ENCODE measurements at places on chromosomes 12 and 14.
A peak's percentile ranks its signal among the peaks of the same experiment; 100 is the strongest.

DNA sequence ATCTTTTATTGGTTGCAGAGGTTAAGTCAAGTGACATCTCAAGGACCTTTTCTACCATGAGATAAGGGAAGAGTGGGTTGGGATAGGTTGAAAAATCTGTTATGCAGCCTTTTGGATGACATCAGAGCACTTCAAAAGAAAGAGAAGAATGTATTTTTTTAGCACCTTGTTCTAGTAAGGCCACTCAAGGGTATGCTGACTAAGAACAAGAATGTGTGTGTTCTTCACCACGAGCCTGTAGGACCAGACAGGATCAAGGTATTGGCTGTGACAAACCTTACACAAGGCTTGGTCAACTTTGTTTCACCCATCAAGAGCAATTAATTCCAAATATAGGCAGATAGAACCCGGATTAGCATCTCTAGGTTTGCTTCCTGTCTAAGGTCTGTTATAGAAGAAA is 142.5 kb downstream of the SAMD4A start:
- no peak for DNase-seq

- peak; percentile 87 for DNase-seq
These were observed 87.4 kb downstream of the B4GALNT3 start for GRCh38 chr12:546920-547845.

DNA sequence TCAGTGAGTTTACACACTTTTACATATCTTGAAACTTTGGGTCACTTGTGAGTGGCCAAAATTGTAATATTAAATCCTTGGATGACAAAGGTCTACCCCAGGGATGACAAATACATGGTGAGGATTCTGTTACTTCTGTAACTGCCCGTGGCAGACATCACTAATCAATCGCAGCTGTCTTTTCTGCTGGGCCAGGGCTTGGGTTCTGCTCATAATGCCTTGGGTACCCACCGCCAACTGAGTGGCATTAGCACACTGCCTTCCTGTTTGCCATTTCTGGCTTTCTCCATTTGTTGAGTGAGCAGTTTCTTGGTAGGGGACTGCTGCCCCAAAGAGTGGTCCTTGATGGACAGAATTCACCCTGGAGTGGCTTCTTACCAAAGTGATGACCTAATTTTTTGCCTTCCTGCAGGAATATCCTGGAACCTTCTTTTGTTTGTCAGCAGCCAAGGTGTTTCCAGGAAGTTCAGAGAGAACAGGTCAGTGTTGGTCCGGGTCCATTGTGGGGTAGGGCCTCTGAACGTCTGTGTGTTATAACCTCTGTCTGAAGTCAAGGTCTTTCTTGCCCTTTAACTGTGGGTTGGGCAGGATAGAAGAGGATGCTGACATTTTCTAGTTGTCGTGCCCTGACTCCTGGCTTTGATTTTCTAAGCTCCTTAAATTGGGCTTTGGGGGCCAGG is 6.2 kb downstream of the TSPAN9 start:
- no peak for DNase-seq

DNA sequence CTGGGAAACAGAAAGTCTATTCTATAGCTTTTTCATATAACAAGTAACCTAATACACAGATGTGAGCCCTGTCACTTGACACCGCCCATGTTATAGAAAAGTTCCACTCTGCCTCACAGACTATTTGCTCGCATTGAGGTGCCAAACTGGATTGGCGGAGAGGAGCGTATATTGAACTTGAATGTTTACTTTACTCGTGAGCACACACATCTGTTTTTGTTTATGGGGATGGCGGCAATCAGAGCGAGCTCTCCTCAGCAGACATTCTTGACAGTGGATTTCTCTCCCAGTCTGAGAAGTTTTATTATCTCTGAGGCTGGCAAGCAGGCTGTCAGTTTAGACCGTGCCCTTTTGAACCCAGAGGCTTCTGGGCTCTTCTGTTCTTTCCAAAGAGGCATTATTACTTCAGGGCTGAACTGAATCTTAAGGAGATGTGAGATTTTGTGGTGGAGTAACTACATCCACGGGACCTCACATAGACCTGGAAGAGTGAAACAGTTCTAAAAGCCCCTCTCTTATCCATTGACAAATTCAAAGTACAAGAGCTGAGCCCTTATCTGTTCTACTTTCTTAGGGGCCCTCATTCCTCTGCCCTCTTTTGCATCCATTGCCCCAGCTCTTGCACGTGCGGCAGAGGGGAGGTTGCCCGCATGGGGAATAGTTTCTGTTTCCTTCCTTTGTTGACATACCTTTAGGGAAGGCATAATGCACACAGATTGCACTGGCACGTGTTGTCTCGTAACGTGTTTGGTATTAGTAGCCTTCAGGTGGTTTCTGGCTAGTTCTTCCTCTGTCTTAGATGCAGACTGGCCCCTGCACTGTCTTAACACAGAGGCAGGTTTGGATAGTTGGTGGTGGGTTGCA is 68.2 kb downstream of the DRAM1 start:
- no peak for DNase-seq

- no peak for DNase-seq
These were observed 296.5 kb downstream of the TMEM132D start for GRCh38 chr12:129607301-129607700.

GRCh38 chr12:91767237-91767636 is 378.4 kb downstream of the BTG1 start:
- DNase-seq, result no peak

GRCh38 chr12:74922117-74922516 is 287.5 kb downstream of the KCNC2 start:
- no peak for DNase-seq

GRCh38 chr14:36981832-36982529 is 190.4 kb downstream of the SLC25A21 start:
- DNase-seq, result no peak

GRCh38 chr12:25376985-25377384 is 126.3 kb upstream of the KRAS start:
- peak; percentile 19 for DNase-seq

DNA sequence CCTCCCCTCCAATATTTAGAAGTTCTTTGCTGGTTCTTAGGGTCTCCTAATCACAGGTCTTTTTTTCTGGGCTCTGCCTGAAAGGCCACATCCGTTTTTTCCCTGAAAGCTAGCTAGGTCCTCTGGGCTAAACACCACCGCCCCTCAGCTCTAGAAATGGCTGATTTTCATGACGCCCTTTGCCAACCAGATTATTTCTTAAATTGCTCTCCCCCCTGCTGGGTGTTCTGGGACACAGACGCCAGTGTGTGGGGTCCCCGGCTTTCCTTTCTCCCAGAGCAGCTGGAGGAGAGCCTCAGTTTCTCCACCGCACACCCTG is 45.3 kb upstream of the ATP23 start:
- DNase-seq, result no peak

- no peak for DNase-seq
These were observed 6.4 kb upstream of the TBPL2 start for GRCh38 chr14:55446833-55447232.

DNA sequence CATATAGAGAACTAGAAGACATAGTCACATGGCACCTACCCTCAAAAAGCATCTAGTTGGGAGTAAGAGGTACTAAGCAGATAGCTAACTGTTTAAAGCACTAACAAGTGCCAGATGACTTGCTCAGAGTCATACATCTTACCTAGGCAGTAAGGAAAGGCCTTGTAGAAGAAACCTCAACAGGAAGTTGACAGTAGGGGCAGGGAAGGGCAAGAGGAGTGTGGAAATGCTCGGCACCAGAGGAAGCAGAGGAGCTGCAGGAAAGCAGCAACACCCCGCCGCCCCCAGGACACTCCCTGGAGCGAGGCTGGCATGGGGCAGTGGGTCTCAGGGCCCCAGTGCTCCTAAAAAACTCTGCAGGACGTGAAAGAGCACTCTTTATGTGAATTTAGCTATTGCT is 92.9 kb downstream of the PPP2R5C start:
- DNase-seq, result no peak

DNA sequence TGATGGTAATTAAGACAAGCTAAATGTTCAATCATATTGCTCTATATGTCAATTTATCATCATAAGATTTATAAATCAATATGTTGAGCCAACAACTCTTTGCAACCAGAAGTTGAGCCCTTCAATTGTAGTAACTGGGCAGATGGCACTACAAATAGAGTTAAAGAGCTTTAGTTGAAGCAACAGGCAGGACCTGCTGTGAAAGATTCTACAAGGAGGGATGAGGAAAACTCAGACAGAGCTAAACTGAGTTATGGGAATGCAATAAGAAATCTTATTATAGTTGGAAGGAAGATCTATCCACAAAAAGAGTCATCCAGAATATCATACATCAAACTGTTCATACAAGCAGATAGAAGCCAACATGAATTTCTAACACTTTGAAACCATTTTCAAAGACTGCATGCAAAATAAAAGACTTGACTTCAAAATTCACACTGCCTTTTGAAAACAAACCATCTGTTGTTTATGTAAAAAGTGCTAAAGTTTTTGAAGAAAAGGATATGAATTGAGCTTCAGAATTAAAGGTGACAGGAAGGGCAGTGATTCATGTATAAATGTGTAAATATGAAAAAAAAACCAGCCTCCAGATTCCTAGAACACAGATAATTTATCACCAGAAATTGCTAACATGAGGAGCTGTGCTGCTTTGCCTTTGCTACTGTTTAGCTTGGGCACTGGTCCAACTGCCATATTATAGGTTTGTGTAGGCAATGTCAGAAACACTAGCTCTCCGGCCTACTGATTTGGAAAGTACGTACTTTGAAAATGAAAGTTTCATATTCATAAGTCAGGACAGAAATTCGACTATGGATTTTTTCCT is 133.2 kb downstream of the SLC35F4 start:
- DNase-seq, result no peak

- no peak for DNase-seq
These were observed 72.8 kb downstream of the CAPZA3 start for GRCh38 chr12:18810537-18811253.

DNA sequence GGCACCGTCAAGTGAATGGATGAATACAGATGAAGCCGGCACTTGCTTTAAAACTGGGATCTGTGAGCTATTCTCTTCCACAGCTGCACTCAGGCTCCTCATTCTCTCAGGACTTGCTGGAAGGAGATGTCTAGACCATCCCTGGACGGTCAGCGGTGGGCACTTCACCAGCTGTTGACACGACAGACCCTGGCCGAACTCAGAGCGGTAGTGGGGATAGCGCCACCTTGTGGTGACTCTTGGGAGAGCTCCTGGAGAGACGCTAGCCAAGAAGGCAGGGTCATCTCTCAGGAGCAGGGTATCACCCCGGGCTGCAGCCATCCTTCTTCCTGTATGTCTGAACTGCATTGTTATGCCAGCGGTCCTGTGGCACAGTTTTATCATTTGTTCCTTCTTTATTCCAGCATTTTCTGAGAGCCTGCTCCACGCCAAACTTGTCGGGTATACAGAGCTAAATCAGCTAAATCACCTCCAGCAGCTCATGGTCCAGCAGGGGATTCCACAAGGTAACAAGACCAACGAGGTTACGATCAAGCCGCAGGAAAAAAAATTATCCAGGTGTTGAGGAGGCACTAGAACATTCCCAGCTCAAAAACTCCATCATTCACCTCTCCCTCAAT is 10.0 kb downstream of the WNT1 start:
- DNase-seq, result peak; percentile 80

GRCh38 chr14:61535032-61535431 is 160.3 kb upstream of the HIF1A start:
- DNase-seq, result no peak

- peak; percentile 73 for DNase-seq
These were observed 59.4 kb downstream of the DDX51 start for GRCh38 chr12:132084621-132085290.

DNA sequence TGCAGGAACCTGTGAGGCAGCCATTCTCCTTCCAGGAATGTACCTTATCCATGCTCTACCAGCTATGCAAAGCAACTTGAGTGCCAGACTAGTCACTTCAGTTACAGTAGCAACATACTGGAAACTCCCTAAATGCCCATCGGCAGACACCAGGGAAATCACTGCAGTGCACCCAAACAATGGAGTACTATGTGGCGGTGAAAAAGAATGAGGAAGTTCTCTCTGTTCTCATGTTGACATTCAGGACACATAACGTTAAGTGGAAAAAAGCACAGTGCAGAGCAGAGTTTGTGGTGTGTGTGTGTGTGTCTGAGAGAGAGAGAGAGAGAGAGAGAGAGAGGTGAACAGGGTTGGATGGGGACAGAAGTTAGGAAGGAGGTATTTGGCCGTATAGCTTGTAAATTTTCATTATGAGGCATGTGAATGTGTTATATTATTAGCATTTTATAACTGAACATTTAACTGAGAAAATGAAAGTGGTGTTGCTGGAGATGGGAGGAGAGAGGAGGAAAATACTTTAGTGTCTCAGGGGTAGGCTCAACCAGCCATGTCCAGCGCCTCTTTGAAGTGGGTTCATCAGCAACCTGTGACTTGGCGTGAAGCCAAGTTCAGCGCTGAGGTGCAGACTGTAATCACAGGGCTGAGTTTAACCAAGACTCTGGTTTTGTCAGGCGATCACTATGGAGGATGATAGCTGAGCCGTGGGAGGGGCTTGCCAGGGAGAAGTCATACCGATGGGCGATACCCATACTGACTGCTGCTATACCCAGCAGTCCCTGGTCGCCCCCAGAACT is 17.3 kb downstream of the TNFAIP2 start:
- no peak for DNase-seq

DNA sequence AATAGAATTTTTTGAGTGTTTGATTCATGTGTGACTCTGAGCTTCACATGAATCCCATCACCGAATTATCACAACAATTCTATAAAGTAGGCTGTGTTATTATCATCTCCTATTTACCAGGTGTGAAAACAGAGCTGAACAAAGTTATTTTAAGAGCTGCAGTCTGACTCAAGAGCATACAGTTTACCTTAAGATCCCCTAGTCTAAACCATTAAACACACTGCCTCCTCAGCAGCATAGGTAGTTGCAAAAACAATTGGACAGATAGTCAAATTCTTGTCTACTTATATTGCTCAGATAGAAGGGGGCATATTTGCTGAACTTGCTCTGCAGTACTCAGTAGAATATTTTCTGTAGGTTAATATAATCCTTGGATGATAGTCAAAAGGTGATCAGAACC is 219.8 kb upstream of the ATP2B1 start:
- no peak for DNase-seq

- DNase-seq, result no peak
These were observed 1089.3 kb downstream of the SLC16A7 start for GRCh38 chr12:60684988-60685655.

GRCh38 chr14:64726585-64726890 is 22.3 kb downstream of the PLEKHG3 start:
- DNase-seq, result peak; percentile 56

- DNase-seq, result no peak
These were observed 388.8 kb upstream of the USP15 start for GRCh38 chr12:61871485-61871810.

DNA sequence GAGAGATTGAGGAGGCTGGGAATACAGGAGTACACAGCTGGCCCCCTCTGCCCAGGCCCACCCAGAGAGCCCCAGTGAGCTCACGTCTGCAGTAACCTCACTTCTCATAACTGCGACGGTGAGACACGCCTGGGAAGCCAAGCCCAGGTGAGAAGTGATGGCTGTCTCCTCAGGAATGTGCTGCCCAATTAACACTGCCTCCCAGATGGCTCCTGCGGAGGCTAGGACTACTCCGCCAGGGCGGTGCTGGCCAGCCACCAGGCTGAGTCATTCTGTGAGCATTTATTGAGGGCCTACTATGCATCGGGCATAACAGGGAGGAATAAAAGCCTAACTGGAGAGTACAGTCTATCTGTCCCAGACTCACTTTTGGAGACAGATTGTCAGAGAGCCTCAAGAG is 9.3 kb upstream of the TMEM106C start:
- DNase-seq, result no peak
